Pulmonary artery endothelial cell (primary cell): ENCODE measurements at places on chromosomes 2 and 18.

DNA sequence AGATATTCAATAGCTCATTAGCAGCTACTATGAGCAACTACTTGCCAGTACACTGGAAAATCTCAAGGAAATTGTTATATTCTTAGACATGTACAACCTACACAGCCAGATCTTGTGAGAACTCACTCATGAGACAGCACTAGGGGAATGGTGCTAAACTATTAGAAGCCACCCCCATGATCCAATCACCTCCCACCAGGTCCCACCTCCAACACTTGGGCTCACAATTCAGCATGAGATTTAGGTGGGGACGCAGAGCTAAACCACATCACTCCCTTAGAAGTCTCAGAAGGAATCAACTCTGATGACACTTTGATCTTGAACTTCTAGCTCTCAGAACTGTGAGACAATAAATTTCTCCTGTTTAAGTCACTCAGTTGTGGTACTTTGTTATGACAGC lies 418.3 kb upstream of the SPHKAP start:
- DNase-seq, result no peak

DNA sequence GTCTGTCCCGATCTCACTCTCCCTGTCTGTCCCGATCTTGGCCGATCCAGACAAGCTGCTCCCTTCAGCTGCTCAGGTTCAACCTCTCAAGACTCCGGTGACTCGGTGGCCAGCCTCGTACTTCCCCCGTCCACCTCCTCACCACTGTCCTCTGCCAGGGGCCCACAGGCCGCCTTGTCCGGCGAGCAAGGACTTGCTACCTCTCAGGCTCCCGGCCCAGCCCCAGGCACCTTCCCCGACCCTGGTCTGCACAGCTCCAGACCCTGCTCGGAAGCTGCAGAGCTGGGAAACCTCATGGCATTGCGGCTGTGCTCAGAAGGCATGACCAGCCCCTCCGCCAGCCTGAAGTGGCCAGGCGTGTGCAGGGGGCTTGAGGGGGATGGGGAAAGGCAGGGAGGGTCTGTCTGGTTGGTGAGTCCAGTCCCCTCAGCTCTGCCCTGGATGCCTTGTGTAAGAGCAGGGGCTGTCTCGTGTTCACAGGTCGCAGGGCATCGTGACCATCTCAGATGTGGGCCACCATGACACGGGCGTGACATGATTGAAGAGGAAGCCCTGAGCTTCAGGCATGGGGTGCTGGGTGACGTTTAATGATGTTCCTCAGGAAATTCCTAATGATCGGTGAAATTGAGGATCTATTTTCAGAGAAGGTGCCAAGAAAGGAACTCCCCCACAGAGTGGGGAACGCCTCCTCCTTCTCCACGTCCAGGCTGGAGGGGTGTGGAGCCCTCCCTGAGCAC lies 121.2 kb upstream of the CTDP1 start:
- no peak for DNase-seq

DNA sequence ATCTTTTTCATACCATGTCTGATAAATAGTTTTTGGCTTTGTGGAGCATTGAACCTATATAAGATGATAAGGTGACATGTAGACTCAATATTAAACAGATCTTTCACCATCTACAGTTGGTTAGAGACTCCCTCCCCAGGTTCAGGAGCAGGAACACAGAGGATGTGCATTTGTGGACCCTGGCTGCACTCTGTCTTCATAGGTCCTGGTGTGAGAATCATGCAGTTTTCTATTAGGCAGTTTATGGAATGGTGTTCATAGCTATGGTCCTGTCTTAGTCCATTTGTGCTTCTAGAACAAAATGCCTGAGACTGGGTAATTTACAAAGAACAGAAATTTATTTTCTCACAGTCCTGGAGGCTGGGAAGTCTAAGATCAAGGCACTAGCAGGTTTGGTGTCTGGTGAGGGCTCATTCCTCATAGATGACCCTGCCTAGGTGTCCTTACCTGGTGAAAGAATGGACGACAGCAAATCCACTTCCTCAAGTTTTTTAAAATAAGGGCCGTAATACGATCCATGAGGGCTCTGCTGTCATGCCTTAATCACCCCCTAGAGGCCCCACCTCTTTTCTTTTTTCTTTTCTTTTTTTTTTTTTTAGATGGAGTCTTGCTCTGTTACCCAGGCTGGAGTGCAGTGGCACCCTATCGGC lies 35.3 kb upstream of the FAM98A start:
- no peak for DNase-seq

- DNase-seq, result peak; percentile 11
Observed at GRCh38 chr2:95115418-95115817, 6.2 kb downstream of the MRPS5 start.

- no peak for DNase-seq
Observed at GRCh38 chr2:176085120-176085788, 1.5 kb upstream of the EVX2 start.
